ENCODE measurements at places on chromosomes 11 and 22. TPM values are rescaled to one million over a fixed set of nuclear protein-coding genes. Genes with fewer than 3 reads are reported as not detected.

DNA sequence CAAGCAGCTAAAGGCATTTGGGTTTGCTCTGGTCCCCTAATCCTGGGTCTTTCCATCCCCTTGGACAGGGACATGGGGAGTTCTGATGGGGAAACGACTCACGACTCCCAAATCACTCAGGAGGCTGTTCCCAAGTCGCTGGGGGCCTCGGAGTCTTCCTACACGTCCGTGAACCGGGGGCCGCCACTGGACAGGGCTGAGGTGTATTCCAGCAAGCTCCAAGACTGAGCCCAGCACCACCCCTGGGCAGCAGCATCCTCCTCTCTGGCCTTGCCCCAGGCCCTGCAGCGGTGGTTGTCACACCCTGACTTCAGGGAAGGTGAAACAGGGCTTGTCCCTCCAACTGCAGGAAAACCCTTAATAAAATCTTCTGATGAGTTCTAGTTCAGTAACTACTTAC lies 10.7 kb downstream of the UPK3A start:
- no peak for DNase-seq

DNA sequence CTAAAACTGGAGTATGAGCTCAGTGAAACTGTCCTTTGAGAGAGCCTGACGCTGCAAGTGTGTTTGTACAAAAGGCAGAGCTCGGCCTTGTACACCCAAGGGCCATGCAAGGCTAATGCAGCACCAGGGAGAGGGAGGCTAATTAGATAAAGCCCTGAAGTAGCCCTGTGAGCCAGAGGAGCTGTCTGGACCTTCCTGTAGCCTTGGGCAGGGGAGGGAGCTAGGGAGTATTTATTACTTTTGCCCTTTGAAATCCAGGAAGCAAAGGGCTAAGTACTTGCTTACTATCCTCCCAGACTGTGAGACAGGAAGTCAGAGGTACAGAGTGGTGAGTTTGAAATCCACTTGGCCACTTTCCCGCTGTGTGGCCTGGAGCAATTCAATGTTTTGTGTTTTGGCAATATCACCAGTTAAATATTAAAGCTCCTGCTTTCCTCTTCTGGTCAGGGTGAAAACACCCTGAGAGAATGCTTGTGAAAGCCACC lies 10.2 kb upstream of the LDHA start:
- peak; percentile 63 for DNase-seq

Gene BAIAP2L2
- total RNA-seq, result not detected

GRCh38 chr22:27185099-27185709 lies 527.8 kb downstream of the MIAT start:
- no peak for DNase-seq

Gene KRTAP5-10
- not detected for total RNA-seq
